ENCODE measurements at places on chromosomes 2 and 18.
A peak's percentile ranks its signal among the peaks of the same experiment; 100 is the strongest.

GRCh38 chr18:27461957-27462356 lies 276.8 kb upstream of the CHST9 start:
- DNase-seq = no peak

GRCh38 chr18:45849529-45849928 lies 24.1 kb downstream of the SIGLEC15 start:
- DNase-seq = no peak

- DNase-seq = no peak
Measured at GRCh38 chr2:54059986-54060385, 55.4 kb upstream of the ACYP2 start.

DNA sequence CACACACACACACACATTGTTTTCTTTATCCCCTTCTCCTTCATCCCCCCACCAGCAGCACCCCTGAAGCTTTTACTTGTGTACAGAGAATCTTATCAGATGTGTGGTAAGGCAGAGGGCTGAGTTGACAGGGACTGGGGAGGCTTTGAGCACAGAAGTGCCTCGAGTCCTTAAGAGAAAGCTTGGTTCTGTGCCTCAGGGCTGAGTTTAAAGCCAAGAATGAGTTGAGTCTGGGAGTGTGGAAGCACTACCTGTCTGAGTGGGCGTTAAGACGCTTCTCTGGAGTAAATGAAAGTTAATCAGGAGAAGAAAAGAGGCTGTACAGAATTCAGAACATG lies 2.7 kb downstream of the ID2 start:
- DNase-seq = peak; percentile 74

DNA sequence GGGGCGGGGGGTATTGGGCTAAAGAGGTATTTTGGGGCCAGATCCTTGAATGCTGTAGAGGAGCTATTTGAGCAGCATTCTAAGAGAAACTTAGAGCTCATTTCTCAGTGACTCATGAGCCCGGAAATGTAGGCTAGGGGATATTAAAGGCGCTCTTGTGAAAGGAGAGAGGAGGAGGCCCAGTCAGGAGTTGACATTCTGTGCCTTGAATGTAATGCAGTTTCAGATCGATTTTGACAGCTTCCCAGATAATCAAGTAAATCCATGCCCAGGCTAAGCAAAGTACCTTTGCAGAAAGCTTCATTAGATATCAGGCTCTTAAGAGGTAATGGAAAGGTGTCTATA lies 1.5 kb downstream of the CAB39 start:
- peak; percentile 66 for DNase-seq

- no peak for DNase-seq
Measured at GRCh38 chr2:13652531-13653313, 936.0 kb downstream of the TRIB2 start.

DNA sequence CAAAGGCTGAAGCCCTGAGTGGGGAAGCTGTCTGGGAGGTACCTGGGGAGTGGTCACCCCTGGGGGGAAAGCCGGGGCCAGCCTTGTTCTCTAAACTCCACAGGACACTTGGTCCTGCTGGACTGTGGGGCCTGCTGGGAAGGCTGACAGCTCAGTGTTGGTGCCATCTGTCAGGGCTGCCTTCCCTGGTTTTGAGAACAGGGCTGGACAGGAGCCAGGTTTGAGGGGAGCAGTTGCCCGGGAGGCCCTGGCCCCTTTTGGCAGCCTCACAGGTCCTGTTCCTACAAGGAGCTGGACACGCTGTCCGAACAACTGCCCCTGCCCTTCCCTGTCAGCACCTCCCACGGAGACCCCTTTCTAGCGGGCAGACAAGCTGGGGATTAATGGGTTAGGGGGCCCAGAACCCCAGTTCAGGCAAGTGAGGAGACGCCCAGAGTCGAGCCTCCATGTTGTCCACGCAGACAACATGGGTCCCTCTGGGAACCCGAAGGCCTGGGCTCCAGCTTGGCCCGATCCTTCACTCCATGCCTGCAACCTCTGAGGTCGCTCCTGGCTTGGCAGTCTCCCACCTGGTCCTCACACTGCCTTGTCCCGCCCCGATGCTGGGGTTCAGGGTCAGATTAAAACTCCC lies 40.8 kb downstream of the ATOH8 start:
- peak; percentile 43 for DNase-seq

- DNase-seq = no peak
Measured at GRCh38 chr18:50190926-50191325, 4.0 kb downstream of the MYO5B start.

DNA sequence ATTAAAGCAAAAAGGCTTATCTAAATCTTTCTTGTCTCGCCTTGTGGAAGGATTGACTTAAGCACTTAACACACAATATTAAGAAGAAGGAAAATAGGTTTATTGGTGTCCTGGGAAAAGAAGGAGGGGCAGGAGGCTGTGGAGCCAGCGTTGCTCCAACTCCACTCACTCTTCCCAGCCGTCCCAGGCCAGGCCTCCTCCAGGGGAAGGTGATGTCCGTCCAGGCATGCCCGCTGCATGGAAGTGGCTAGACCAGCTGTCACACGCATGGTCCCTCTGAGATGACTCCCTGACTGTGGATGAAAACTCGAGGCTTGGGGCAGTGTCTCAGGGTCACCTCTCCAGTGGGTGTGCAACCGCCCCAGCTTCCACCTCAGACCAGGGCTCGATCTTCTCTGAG lies 281.1 kb downstream of the GALR1 start:
- DNase-seq = no peak

- DNase-seq = peak; percentile 25
Measured at GRCh38 chr2:107466241-107466640, 360.5 kb upstream of the RGPD4 start.

GRCh38 chr18:22223254-22223964 lies 54.0 kb downstream of the GATA6 start:
- DNase-seq = peak; percentile 19

GRCh38 chr18:3648641-3649040 lies 198.7 kb downstream of the TGIF1 start:
- no peak for DNase-seq

All from eye (tissue), 1 donor.